GM23338 (cell line): ENCODE measurements at places on chromosomes 5 and 9.
A peak's percentile ranks its signal among the peaks of the same experiment; 100 is the strongest.

DNA sequence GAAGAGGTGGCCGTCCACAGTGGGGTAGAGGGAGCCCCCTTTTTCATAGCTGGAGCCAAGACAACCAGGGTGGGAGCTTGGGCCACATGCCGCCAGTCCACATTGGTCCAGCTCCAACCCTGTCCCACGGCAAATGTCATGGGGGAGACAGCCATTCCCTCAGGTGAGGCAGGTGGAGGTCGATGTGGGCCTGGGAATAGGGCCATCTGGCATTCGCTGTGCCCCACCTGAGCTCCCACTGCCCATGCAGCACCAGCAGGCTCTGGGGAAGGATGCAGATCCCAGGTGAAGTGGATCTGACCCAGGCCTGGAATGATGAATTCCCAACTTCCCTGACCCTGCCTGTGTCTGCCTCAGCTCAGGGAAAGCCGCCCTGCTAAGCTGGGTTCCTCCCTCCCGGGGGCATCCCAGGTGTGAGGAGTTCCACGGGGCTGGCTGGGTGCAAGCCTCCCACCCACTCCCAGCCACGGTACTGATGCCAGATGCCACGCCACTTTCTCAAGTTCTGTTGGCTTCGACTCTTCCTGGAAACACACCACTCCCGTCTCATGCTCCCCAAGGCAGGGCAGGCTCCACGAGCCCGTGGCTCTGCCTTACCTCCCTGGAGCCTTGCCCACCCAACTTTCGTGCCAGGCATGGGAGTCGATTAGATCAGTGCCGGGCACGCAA is 25.2 kb upstream of the FCN2 start:
- DNase-seq = no peak

DNA sequence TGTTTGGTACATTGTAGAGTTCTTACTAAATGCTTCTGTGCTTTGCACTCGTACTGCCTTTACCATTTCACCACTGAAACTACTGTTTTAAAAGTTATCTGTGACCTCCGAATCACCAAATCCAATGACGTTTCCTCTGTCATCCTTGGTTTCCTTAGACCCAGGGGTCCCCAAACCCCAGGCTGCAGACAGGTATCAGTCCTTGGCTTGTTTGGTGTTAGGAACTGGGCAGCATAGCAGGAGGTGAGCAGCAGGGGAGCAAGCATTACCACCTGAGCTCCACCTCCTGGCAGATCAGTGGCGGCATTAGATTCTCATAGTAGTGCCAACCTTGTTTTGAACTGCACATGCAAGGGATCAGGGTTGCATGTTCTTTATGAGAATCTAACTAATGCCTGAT is 26.8 kb upstream of the APC start:
- DNase-seq = no peak

- peak; percentile 42 for DNase-seq
Observed at GRCh38 chr5:78269088-78269703, 25.3 kb downstream of the AP3B1 start.

GRCh38 chr9:80550181-80550580 is 978.4 kb downstream of the TLE4 start:
- no peak for DNase-seq

DNA sequence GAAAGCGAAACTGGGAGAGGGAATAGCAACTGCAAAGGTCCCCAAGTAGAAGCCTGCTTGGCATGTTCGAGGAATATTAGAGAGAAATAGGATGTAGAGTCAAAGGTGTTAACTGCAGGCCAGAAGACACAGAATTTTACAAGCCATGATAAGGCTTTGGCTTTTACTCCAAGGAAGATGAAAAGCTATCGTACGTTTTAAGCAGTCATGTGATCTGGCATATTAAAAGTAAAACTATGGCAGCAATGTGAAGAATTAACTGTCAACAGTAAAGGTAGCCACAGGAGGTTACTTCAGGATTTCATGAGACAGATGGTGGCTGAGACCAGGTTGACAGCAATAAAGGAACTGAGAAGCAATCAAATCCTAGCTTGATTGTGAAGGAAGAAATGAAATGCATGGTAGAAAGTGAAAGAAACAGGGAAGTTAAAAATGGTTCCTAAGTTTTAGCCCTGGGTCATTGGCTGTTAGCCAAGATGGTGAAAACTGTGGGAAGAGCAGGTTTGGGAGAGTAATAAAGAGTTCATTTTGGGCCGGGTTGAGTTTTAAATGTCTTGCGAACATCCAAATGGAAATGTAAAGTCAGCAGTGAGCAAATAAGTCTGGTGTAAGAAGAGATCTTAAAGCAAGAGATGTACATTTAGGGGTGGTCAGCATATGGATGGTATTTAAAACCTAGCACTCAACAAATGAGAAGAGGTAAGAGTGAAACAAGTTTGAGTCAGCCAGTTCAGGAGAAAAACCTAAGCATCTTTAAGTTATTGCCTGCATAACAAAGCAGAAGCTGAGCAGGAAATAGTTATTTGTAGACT is 20.3 kb upstream of the TTC33 start:
- DNase-seq = no peak

- peak; percentile 45 for DNase-seq
Observed at GRCh38 chr5:93421987-93422401, 159.0 kb downstream of the NR2F1-AS1 start.

GRCh38 chr9:97475059-97475458 is 26.4 kb upstream of the TMOD1 start:
- DNase-seq = no peak

DNA sequence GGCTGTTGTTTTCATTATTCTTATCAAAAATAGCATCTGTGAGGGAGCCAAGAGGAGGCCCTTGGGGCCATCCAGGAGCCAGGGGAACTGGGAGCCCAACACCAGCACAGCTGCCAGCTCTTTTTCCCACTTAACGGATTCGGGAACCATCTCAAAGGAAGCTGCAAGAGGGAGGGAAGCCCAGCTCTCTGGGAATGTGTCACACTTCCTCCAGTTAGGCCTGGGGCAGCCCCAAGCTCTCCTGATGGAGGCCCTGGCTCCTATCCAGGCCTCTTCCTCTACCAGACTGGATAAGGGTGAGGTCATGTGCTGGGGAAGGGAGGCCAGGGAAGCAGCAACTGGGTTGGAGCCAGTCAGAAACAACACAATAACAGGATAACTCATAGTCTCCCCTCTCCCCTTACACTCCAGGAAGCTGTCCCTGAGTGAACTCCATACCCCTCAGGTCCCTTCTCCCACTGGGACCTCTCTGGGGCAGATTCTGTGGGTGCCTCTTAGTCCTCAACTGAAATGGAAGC is 12.7 kb downstream of the CSF2 start:
- no peak for DNase-seq

GRCh38 chr9:82565188-82565969 is 497.6 kb downstream of the RASEF start:
- DNase-seq = no peak

- no peak for DNase-seq
Observed at GRCh38 chr9:5536684-5537083, 26.4 kb downstream of the PDCD1LG2 start.

GRCh38 chr9:36191290-36191645 is 547 bp downstream of the CLTA start:
- DNase-seq = peak; percentile 54

GRCh38 chr5:78888580-78889368 is 96.3 kb downstream of the ARSB start:
- DNase-seq = no peak

DNA sequence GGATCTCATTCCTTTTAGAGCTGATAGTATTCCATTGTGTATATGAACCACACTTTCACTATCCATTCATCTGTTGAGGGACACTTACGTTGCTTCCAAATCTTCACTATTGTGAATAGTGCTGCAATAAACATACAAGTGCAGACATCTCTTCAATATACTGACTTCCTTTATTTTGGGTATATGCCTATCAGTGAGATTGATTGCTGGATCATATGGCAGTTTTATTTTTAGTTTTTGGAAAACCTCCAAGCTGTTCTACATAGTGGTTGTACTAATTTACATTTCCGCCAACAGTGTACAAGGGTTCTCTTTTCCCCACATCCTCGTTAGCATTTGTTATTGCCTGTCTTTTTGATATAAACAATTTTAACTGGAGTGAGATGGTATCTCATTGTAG is 33.8 kb upstream of the LECT2 start:
- no peak for DNase-seq

GRCh38 chr5:173217626-173218397 is 17.2 kb downstream of the NKX2-5 start:
- DNase-seq = peak; percentile 52

DNA sequence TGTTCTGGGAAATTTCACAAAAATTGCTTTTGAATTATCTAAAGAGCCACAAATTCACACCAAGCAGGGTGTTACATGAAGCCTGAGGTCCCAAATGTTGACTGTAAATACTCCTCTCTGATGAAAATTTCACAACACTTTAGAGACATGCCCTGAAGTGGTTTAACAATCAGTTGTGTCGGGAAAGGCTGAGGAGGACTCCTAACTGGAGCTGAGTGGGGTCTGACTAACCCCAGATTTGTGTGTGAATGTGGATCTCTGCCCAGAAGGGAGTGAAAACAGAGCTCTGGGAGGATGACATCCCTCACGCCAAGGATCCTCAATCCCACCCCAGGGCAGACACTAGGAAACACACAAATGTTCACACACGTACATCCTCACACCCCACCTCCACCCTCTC is 31.1 kb upstream of the GRXCR2 start:
- DNase-seq = no peak

DNA sequence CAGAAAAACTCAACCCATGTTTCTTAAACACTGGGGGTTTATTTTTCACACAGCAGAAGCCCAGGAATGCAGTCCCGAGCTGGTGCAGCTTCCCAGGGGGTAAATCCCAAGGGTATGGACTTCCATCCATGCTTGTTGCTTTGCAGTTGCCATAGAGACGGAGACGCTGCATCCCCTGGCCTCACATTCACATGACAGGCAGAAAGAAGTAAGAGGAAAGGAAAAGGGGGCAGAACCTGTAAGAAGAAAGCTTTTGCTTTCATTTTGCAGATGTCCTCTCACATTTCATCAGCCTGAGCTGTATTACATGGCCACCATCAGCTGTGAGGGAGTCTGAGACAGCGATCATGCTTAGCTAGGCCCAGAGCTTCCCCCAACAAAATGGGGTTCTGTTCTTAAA is 321.0 kb downstream of the AGTPBP1 start:
- DNase-seq = peak; percentile 79

GRCh38 chr9:89461265-89461664 is 36.6 kb downstream of the SEMA4D start:
- DNase-seq = no peak
